MV-4-11 (cell line): ENCODE measurements at places on chromosomes 11 and 22.

GRCh38 chr11:8832571-8833260 lies 78.3 kb upstream of the AKIP1 start:
- peak; percentile 73 for DNase-seq

- DNase-seq, result peak; percentile 99
Observed at GRCh38 chr22:38941488-38941987, 15.9 kb upstream of the APOBEC3A start.

GRCh38 chr11:70912226-70912840 lies 340.0 kb downstream of the SHANK2 start:
- DNase-seq, result peak; percentile 71

- DNase-seq, result no peak
Observed at GRCh38 chr22:39732625-39733024, 160.9 kb downstream of the ENTHD1 start.

DNA sequence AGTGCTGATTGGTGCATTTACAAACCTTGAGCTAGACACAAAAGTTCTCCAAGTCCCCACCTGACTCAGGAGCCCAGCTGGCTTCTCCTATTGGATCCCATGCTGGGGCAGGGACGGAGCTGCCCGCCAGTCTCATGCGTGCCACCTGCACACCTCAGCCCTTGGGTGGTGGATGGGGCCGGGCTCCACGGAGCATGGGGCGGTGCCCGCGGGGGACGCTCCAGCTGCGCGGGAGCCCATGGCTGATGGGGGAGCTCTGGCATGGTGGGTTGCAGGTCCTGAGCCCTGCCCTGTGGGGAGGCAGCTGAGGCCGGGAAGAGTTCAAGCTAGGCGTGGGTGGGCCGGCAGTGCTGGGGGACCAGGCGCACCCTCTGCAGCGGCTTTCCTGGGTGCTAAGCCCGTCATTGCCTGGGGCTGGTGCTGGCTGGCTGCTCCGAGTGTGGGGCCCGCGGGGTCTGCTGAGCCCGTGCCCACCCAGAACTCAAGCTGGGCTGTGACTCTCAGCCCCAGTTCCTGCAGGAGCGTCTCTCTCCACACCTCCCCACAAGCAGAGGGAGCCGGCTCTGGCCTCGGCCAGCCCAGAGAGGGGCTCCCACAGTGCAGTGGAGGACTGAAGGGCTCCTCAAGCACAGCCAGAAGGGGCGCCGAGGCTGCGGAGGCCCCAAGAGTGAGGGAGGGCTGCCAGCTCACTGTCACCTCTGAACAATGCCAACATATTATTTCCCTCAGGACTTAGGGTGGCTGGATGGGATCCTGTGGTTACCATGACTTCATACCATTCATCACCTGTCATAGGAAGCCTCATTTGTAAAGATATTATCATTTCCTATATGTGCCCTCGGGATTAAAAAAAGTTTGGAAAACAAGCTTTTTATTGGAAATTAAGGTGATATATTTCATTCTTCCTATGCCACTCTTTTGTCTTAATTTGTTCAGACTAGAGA lies 688.7 kb downstream of the ETS1 start:
- no peak for DNase-seq

- no peak for DNase-seq
Observed at GRCh38 chr11:111718859-111719258, 47.3 kb downstream of the PPP2R1B start.

DNA sequence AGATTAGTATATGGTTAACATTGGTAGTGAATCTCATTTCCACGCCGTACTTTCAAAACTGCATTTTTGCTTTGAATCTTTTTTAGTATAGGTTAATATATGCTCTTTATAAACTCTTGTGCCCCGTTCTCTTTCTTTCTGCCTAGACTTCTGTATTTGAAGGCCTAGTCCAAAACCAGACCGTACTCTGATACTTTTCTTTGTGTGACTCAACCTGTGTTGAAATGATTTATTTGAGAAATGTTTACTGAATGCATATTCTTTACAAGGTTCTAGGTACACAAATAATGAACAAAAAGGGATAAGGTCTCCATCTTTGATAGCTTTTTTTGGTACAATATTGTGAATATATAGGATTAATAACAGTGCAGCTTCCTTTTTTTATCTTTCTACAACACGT lies 68.3 kb downstream of the HIPK3 start:
- no peak for DNase-seq

DNA sequence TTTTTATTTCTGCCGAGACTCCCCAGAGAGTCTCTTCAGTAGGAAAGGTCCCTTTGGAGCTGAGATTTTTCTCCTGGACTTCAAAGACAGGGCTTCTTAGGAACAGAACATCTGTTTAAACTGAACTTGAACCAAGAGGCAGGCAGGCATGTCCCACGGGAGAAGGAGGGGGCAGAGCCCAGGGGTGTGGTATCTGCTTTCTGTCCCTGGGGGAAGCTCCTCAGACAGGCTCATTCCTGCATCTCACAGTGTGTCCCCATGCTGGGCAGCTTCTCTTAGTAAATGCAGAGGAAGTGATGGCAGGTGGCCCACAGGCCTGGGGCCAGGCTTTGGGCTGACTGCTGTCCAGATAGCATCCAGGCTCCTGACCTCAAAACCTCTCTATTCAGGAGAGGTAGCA lies 47.3 kb downstream of the TSPAN18 start:
- DNase-seq, result no peak

- no peak for DNase-seq
Observed at GRCh38 chr11:126628790-126629621, 273.5 kb downstream of the ST3GAL4 start.

DNA sequence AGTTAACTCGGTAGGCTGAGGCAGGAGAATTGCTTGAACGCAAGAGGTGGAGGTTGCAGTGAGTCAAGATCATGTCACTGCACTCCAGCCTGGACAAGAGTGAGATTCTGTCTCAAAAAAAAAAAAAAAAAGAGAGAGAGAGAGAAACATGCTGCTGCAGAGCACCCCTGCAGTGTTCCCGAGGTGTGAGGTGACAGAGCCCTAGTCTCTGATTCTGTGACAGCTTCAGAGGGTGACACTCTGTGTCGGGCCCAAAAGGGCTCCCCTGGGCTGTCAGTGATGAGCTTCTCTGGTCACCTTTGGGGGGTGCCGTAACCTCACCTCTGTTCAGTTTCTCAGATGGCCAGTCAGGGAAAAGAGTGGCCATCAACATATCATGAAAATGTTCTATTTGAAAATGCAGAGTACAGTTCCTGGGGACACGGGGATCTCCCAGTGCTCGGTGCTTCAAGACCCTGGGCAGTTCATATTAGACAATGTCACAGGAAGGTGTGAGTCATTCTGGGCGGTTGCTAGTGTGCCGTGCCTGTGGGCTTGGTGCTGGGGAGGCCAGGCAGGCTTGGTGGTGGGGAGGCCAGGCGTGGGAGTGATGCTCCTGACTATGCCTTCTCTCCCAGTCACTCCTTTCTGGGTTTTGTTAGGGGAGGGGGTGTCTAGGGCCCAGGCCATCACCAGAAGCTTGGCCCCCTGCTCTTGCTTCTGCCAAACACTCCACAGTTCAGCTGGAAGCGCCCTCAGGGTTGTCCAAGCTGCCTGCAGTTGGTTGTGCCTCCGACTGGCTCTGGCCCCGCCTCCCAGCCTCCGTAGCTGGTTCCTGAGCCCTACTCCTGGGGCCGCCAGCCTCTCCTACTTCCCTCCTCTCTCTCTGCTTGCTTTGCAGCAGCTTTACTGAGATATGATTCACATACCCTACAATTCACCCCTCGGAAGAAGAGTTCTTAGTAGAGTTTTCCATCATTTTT lies 52.5 kb upstream of the CLDN5 start:
- peak; percentile 89 for DNase-seq

DNA sequence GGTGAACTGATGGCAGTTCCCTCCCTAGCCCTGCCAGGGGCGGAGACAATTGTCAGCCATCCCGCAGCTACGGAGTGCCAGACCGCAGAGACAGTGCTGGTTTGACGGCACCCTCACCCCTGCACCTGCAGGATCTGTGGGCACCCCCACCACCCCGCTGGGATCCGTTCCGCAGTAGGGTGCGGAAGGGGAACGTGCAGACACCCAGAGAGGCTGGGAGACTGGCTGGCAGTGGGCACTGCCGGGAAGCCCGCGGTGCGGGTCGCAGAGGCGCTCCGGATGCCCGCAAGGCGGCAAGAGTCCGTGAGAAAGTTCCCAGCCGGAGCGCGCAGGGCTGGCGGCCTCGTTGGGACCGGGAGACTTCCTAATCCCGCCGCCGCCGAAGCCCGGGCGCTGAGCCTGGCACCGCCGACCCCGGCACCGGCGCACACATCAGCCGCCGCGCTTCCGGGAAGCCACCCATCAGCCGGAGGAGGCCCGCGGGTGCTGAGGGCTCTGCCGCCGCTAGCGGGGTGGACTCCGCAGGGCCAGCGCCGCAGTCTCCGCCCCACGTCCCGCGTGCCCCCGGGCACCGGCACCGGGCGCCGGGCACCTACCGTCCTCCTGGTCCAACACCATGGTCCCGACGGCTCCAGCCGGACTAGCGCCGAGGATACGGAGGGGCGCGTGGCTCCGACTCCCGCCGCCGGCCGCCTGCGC lies 4.3 kb upstream of the LMO1 start:
- no peak for DNase-seq

DNA sequence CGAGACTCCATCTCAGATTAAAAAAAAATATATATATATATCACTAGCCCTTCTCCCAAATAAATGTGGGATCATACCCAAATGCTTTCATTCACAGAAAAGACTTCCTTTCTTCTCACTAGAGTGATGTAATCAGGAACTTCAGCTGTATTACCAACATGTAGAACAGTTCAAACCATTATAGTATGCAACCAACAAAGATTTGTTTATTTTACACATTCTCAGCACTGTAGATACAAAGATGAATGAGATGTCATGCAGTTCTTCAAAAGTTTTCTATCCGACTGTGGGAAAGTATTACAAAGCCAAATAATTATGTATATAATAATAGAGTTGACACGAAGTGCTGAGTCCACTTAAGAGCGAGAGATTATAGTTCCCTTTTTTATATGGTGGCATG lies 22.2 kb upstream of the ZNF143 start:
- no peak for DNase-seq

GRCh38 chr11:2510626-2511402 lies 66.0 kb downstream of the KCNQ1 start:
- DNase-seq, result no peak

- DNase-seq, result no peak
Observed at GRCh38 chr22:39525658-39525975, 5.3 kb downstream of the ATF4 start.

GRCh38 chr11:15493066-15493465 lies 378.3 kb downstream of the INSC start:
- peak; percentile 79 for DNase-seq

DNA sequence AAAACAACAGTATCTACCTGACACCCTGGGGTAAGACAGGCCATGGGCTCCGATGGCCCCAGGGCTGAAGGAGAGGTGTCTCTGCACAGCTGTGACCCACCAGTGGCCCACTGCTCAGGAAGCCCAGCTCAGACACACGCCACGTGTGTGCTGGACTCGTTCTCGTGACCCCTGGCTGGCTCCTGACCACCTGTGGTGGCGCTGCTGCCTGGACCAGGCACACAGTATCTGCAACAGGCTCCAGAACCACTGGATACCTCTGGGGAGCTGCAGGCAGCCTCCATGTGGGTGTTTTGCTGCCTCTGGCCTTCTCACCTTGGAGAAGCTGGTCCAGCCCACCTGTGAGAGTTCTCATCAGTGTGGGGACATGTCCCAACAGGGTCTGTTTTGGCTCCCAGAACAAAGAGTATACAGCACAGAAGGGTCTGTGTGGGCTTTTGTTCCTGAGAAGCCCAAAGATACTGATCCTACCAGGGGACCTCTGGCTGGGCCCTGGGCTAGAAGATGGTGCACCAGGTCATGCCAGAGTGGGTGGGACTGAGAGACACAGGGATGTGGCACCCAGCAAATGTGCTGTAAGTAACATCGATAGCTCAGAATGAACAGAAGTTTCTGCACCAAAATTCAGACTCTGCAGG lies 21.7 kb upstream of the SERPIND1 start:
- no peak for DNase-seq

DNA sequence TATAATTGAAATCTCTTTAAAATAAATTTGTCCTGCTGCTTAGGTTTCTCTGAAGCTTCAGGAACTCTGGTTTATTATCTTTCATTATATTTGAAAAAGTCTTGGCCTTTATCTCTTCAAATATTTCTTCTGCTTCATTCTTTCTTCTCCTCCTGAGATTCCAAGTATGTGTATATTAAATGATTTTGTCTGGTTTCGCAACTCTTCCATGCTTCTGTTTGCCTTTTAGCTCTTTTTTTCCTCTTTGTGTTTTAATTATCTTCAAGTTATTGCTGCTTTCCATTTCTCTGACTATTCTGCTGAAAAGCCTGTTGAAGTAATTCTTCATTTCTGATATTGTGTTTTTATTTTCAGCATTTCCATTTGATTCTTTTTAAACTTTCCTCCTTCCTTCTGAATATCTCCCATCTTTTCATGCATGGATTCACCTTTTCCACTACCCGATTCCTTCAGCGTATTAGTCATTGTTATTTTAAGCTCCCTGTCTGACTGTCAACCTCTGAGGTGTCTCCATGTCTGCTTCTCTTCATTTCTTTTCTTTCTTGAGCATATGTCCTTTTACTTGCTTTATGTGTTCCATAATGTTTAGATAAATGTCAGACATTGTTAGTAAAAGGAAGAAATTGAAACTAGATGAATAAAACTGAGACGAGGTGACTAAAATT lies 46.6 kb upstream of the CTSC start:
- DNase-seq, result no peak

DNA sequence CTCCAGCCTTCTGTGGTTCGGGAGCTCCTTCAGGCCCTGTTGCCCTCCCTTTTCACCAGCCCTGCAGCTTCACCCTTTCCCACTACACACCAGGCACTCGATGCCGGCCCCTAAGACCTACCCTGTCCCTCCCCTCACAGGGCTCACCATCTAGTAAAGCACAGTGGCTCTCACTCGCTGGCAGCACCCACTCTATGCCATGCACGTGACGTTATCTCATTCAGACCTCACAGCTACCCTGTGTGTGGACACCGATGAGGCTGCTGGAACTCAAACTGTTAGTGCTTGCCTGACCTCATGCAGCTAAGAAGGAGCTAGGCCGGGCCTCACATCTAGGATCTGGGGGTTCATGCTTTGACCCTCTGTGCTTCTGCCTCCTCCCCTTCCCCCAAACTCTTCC lies 45.5 kb downstream of the SCN3B start:
- DNase-seq, result no peak

GRCh38 chr11:64743591-64744543 lies at the start of gene RASGRP2:
TSS of gene RASGRP2 (minus strand) at chr11:64744142. CDS start at chr11:64742866, 1,276 bp downstream.
- DNase-seq, result peak; percentile 84

DNA sequence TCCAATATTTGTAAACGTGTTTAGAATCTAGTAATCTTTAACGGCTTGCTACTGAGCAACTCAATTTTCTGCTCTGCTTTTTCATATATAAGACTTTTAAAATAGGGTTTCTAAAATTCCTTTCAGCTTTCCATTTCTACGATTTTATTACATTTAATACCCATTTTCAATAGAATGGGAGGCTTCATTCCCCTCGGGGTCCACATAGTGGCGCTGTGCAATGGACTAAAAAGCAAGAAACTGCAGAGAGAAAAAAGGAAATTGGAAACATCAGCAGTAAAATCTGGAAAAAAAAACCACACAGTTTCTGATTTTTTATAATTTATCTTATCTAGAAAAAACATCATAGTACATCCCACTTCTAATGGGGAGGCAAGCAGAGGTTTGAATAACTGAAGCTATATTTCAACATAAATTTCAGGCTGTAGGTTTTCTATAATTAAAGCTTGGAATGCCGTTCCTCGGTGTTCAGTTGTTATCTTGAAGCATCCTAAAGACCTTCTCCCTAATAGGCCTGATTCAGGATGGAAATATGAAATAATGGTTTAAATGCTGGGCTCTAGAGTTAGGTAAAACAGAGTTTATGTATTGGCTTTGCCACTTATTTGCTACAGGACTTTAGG lies 18.7 kb upstream of the JHY start:
- peak; percentile 11 for DNase-seq
